Fibroblast of lung (primary cell): ENCODE measurements at places on chromosomes 4 and X. TPM values are rescaled to one million over a fixed set of nuclear protein-coding genes. Genes with fewer than 3 reads are reported as not detected.

- no peak overlapping the region for H3K4me3 ChIP-seq
- no peaks in the 10 kb centered on the region for H3K27me3 ChIP-seq
- DNase-seq, result no peak
- H3K27ac ChIP-seq, result no peak overlapping the region
- H3K4me1 ChIP-seq, result no peaks in the 10 kb centered on the region
These were observed 4.1 kb upstream of the PGRMC1 start for GRCh38 chrX:119231936-119232445.

DNA sequence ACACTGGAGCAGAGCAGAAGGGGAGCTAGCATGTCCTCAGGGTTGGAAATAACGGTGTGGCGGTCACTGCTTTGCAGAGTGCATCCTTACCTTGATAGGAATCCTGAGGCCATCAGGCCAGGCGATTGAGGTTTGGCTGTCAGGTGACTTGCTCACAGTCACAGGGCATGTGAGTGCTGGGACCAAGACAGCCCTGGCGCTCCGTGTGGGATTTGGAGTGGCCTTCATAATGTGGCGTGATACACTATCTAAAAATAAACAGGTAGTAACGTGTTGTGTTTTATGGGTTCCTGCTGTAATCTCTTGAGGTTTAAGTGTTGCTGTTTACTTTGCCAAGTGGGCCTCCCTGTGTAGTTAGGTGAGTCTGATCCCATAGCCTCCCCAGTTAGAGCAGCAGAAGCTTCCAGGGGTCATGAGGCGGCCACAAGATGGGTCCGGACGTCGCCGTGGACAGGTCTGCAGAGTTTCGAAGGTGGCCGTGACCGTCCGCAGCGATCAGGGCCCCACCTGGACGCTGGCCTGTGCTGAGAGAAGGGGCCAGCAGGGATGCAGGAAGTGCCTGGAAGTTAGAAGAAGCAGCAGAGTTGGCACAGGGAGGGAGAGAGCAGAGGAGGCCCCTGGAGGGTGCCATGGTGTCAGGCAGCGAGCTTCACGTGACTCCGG is 27.7 kb downstream of the RGS12 start:
- peaks cover 2% of the 10 kb centered on the region for H3K4me1 ChIP-seq
- no peak for DNase-seq
- H3K4me3 ChIP-seq, result no peak overlapping the region
- H3K27ac ChIP-seq, result no peak overlapping the region
- no peaks in the 10 kb centered on the region for H3K27me3 ChIP-seq

GRCh38 chr4:185470501-185471195 is 885 bp downstream of the CCDC110 start:
- H3K27ac ChIP-seq, result no peak overlapping the region
- H3K4me3 ChIP-seq, result peak overlapping the region; percentile 76
- H3K27me3 ChIP-seq, result peaks cover 5% of the 10 kb centered on the region
- peak; percentile 20 for DNase-seq

DNA sequence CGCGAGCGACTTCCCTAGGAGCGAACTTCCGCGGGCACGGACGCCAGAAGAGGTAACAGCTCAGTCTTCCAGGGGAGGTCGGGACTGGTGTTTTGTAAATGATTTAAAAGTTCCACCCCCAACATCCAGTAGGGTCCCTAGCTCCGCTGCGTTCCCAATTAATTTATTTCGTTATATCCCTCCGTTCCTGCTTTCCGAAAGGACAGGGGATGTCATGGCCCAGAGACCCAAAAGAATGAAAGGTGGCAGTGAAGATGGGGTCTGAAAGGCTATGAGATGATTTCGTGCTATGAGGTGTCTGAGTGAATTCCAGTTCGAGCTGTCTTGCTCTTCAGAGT is 373 bp upstream of the SMIM43 start:
- no peak for DNase-seq
- H3K4me1 ChIP-seq, result no peaks in the 10 kb centered on the region
- H3K27me3 ChIP-seq, result no peaks in the 10 kb centered on the region
- peak overlapping the region; percentile 49 for H3K4me3 ChIP-seq

- H3K27ac ChIP-seq, result no peak overlapping the region
- no peaks in the 10 kb centered on the region for H3K4me1 ChIP-seq
These were observed 4.7 kb upstream of the GPR143 start for GRCh38 chrX:9770319-9770718.

DNA sequence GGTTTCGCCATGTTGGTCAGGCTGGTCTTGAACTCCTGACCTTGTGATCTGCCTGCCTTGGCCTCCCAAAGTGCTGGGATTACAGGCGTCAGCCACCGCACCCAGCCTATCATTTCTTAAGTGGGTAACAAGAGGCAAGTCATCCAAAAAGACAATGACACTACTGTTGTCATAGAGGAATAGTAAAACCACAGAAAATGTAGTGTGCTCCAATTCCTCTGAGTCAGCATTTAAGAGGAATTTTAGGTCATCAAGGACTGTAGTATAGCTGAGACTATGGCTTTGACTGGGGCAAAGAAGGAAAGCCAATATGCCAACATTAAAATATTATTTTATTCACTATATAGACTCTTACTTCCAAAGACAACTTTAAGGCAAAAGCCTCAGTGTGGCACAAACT is 48.4 kb downstream of the ATP8A1 start:
- no peak overlapping the region for H3K4me3 ChIP-seq
- H3K27ac ChIP-seq, result no peak overlapping the region
- no peaks in the 10 kb centered on the region for H3K27me3 ChIP-seq
- H3K36me3 ChIP-seq, result no peaks in the 10 kb centered on the region

DNA sequence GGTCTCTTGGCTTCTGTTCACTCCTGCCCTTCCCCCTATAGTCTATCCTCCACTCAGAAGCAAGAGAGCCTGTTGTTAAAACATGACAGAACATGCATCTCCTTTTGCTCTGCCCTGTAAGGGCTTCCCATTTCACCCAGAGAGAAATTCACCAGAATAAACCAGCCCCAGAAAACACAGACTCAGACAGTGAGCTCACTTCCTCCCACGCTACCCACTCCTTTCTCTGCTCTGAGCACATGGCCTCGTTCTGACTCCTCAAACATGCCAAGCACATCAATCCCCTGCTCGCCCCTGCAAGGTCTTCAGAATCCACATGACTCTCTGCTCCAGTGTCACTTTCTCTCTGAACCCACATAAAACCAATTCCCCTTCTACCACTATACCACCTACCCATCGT is 50.4 kb downstream of the MID1 start:
- no peak for DNase-seq
- no peak overlapping the region for H3K4me3 ChIP-seq
- H3K4me1 ChIP-seq, result peaks cover 12% of the 10 kb centered on the region
- no peaks in the 10 kb centered on the region for H3K27me3 ChIP-seq

DNA sequence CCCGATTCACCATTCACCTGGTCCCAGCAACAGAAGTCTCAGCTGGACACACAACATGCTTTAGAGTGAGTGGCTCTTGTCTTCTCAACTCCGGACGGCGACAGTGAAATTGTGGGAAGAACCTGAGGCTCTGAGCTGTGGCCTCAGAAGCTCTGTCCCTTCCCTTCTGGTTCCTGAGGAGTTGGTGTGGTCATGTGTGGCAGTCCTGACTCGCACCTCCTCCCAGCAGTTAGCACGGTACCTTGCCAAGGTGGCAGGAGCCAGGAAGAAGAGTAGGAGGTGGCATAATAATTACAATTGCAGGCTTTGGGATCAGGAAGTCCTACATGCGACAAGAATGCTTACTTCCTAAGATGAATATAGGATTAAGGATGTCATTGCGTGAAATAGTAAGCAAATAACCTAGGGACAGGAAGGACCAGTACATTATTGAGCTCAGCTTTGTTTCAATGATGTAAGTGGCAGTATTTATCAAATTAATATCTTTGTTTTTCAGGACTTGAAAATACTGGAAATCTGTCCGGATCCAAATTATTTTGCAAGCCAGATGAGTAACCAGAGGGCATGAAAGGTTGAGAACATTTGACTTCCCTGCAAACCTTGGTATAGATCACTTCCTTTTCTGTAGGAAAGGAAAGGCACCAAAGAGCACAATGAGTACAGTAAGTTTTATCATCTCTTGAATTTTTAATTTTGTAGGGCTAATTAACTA is 21.1 kb downstream of the RNF4 start:
- peak; percentile 79 for DNase-seq
- H3K27ac ChIP-seq, result peak overlapping the region; percentile 25
- H3K36me3 ChIP-seq, result peaks cover 10% of the 10 kb centered on the region
- H3K4me1 ChIP-seq, result peaks cover 6% of the 10 kb centered on the region

GRCh38 chr4:38983291-38983690 is 48.9 kb downstream of the TMEM156 start:
- H3K27me3 ChIP-seq, result no peaks in the 10 kb centered on the region
- no peaks in the 10 kb centered on the region for H3K36me3 ChIP-seq
- no peak for DNase-seq
- H3K4me3 ChIP-seq, result no peak overlapping the region

- no peaks in the 10 kb centered on the region for H3K4me1 ChIP-seq
- H3K4me3 ChIP-seq, result no peak overlapping the region
- peaks cover 3% of the 10 kb centered on the region for H3K36me3 ChIP-seq
These were observed 237.6 kb downstream of the DHRSX start for GRCh38 chrX:2263203-2263602.

GRCh38 chr4:161799710-161800109 is 364.1 kb downstream of the FSTL5 start:
- no peaks in the 10 kb centered on the region for H3K36me3 ChIP-seq
- H3K27me3 ChIP-seq, result no peaks in the 10 kb centered on the region
- no peak overlapping the region for H3K4me3 ChIP-seq

GRCh38 chr4:48259748-48260147 is 9.9 kb downstream of the TEC start:
- no peak overlapping the region for H3K4me3 ChIP-seq
- no peaks in the 10 kb centered on the region for H3K36me3 ChIP-seq
- H3K27me3 ChIP-seq, result no peaks in the 10 kb centered on the region
- no peak for DNase-seq
- no peak overlapping the region for H3K27ac ChIP-seq

DNA sequence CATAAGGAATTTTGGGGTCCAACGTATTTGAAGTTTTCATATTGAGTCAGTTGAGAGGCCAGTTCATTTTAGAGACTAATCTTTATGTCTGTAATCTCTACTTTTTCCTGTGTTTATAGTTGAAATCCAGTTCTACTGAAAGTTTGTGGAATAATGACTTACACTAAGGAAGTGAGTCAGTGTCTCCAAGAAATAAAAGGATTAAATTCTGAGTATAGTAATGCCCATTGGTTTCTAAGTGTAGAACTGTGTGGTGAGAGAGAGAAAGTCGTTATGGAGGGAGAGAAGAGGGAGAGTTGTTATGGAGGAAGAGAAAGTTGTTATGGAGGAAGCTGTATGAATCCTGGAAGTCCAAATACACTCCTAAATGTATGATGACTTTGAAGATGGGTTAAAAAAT is 264.6 kb upstream of the HAND2 start:
- no peak overlapping the region for H3K4me3 ChIP-seq
- H3K4me1 ChIP-seq, result no peaks in the 10 kb centered on the region
- peak; percentile 50 for DNase-seq
- no peaks in the 10 kb centered on the region for H3K36me3 ChIP-seq
- no peaks in the 10 kb centered on the region for H3K27me3 ChIP-seq

GRCh38 chr4:119005928-119006460 is 117.3 kb downstream of the SYNPO2 start:
- H3K27me3 ChIP-seq, result no peaks in the 10 kb centered on the region
- no peak overlapping the region for H3K27ac ChIP-seq
- H3K4me3 ChIP-seq, result no peak overlapping the region
- no peaks in the 10 kb centered on the region for H3K4me1 ChIP-seq
- no peaks in the 10 kb centered on the region for H3K36me3 ChIP-seq
- DNase-seq, result no peak

DNA sequence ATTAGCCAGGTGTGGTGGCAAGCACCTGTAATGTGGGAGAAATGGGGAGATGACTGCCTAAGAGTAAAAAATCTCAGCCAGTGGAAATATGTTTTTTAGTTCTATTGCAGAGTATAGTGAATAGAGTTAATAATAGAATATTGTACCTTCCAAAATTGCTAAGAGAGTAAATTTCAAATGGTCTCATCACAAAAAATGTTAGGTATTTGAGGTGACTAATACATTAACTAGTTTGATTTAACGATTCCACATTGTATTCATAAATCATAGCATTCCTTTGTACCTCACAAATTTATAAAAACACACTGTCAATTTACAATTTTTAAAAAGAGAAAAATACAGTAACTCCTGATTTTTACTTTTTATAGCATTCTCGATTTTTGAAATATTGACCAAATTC is 681.5 kb upstream of the EPHA5 start:
- no peak overlapping the region for H3K27ac ChIP-seq
- H3K4me3 ChIP-seq, result no peak overlapping the region
- no peaks in the 10 kb centered on the region for H3K36me3 ChIP-seq
- H3K4me1 ChIP-seq, result no peaks in the 10 kb centered on the region
- H3K27me3 ChIP-seq, result no peaks in the 10 kb centered on the region

DNA sequence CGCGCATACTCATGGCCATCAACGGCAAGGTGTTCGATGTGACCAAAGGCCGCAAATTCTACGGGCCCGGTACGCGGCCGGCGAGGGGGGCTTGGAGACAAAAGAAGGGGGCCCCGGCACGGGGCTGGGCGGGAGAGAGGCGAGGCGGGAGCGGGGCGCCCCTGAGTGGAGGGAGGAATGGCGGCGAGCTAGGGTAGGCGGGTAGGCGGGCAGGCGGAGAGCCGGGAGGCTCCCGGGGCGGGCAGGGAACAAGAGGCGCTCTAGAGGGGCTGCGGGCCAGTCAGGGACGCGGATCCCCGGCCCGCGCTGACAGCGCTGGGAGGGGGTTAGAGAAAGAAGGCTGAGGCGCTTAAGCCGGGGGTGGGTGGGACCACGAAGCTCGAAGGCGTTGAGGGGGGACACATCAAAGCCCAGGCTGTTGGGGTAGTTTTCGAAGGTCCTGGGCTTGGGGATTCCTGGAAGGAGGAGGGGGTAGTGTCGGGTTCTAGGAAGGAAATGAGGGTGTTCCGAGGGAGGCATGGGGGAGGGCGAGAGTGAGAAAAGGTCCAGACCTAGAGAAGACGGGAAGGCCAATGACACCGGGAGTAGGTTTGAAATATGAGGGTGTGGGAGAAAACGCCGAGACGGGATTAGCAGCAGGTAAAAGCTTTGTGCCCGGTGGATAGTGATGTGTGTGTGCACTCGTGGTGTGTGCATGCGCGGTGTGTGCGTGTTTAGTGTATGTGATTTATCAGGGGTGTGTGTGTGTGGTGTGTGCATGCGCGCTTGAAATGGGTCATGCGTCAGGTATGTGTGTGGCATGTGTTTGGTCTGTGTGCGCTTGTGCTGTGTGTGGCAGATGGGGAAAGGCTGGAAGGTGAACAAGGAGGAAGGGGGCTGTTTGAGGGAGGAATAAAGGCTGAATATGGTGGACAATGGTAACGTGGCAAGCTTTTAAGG is 807 bp downstream of the PGRMC1 start:
- peak overlapping the region; percentile 89 for H3K4me3 ChIP-seq
- H3K27ac ChIP-seq, result peak overlapping the region; percentile 84
- no peaks in the 10 kb centered on the region for H3K36me3 ChIP-seq
- peak; percentile 82 for DNase-seq

DNA sequence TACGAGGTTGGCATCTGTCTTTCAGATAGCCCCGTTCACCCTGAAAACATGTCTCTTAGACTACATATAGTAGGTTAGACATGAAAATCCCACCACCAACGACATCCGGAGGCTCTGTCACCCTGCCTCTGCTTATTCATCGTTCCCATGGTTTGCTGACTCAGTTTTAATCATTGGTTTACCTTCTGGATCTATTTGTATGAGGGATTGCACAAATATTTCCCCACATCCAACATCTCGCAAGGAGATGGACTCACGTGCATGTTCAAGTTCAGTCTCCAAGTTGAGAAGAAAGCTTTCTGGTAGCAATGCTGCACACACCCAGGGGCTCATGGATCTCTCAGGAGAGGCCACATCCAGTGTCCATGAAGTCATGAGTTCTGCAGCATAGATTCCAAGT is 10.8 kb downstream of the CETN2 start:
- peak; percentile 32 for DNase-seq
- peak overlapping the region; percentile 16 for H3K27ac ChIP-seq
- no peaks in the 10 kb centered on the region for H3K27me3 ChIP-seq
- no peak overlapping the region for H3K4me3 ChIP-seq
- H3K4me1 ChIP-seq, result no peaks in the 10 kb centered on the region
- no peaks in the 10 kb centered on the region for H3K36me3 ChIP-seq

P2RY10 gene
- not detected in 2 replicates for total RNA-seq

STPG2 gene
- total RNA-seq, result under 0.01 and 0.17 TPM in 2 replicates

C4orf46 gene
- 7.2 and 11.2 TPM in 2 replicates for total RNA-seq

ARHGAP10 gene
- 29.5 and 35.8 TPM in 2 replicates for total RNA-seq
